ENCODE measurements at places on chromosomes 3 and 15.

- no peak for DNase-seq
Observed at GRCh38 chr15:31834654-31835053, 195.7 kb upstream of the CHRNA7 start.

DNA sequence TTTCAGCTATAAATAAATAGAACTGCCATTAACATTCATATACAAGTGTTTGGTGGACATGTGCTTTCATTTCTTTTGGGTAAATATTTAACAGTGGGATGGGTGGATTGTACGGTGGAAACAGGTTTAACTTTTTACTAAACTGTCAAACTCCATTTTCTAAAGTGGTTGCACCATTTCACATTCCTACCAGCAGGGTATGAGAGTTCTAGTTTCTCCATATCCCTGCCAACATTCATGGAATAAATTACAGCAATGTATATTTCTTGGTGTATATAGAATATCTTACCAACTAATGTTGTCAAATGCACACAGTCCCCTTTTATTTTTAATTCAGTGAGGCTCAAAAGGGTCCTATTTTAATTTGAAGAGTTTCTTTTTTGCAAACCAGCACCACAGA, 71.3 kb upstream of the CTXND1 start:
- DNase-seq, result no peak

GRCh38 chr3:85726241-85726640, 767.5 kb downstream of the CADM2 start:
- no peak for DNase-seq

DNA sequence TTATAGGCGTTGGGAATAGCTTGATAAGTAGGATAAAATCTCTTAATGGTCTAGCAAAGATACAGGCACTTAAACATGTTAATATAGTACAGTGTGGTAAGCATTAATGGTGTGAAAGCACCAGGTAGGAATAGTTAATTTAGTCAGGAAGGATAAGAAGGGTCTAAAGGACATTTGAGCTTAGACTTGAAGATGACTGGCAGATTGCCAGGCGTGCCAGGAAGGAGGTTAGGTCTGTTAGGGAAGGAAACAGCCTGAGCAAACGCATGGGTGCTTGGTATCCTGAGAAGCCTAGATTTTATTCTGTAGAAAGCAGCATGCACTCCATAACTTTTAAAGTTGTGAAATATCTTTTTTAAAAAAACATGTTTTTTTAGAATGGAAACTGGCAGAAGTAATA, 17.7 kb downstream of the SEC62 start:
- no peak for DNase-seq

- DNase-seq, result no peak
Observed at GRCh38 chr3:153972862-153973261, 148.3 kb upstream of the ARHGEF26 start.

- DNase-seq, result no peak
Observed at GRCh38 chr3:121545049-121545573, 677 bp downstream of the POLQ start.

DNA sequence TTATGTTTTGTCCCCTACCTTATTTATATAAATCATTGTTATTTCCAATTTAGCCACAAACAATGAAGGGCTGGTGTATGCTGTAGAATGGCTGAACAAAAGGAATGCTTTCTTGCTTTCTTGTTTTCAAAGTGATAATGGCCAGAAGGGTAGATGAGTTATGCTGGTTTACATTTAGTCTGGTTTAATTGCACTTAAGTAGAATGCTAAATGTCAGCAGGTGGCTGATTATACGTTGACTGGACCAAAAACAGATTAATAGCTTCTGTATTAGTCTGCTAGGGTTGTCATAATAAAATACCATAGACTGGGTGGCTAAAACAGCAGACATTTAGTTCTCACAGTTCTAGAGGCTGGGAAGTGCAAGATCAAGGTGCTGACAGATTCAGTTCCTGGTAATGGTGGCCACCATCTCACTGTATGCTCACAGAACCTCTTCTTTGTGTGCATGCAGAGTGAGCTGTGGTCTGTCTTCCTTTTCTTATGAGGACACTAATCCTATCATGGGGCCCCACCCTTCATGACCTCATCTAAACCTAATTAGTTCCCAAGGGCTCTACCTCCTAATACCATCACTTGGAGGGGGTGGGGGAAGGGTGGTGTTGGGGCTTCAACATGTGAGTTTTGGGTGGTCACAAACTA, 17.1 kb upstream of the XIRP1 start:
- DNase-seq, result no peak

DNA sequence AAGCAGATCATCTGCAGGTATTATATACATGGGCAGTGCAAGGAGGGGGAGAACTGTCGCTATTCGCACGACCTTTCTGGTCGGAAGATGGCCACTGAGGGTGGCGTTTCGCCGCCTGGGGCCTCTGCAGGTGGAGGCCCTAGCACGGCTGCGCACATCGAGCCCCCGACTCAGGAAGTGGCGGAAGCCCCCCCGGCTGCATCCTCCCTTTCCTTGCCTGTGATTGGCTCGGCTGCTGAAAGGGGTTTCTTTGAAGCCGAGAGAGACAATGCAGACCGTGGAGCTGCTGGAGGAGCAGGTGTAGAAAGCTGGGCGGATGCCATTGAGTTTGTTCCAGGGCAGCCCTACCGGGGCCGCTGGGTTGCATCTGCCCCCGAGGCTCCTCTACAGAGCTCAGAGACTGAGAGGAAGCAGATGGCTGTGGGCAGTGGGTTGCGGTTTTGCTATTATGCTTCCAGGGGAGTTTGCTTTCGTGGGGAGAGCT, 639 bp downstream of the MKRN3 start:
- no peak for DNase-seq

- no peak for DNase-seq
Observed at GRCh38 chr3:114356066-114356465, 62.2 kb downstream of the TIGIT start.

- DNase-seq, result peak; percentile 66
Observed at GRCh38 chr15:88904624-88905327, 8.4 kb downstream of the MFGE8 start.

DNA sequence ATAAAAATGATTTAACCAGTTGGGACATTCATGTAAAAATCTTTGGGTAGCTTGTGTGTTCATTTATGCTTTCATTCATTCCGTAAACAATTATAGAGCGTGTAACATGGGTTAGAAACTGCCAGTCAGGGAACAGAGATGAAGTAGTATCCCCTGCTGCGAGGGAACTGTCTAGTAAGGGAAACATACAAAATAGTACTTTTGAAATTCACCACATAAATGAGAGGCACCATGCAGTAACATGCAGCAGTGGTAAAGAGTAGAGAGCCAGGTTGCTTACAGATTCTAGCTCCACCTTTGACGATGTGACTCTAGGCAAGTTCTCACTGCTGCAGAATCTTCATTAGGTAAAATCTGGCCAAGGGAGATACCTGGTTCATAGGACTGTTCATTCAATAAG, 938 bp downstream of the DZIP3 start:
- no peak for DNase-seq

GRCh38 chr3:170327040-170327808, 30.3 kb upstream of the SKIL start:
- no peak for DNase-seq
